NCI-H2081 (cell line): ENCODE measurements at places on chromosomes 2 and 18.

DNA sequence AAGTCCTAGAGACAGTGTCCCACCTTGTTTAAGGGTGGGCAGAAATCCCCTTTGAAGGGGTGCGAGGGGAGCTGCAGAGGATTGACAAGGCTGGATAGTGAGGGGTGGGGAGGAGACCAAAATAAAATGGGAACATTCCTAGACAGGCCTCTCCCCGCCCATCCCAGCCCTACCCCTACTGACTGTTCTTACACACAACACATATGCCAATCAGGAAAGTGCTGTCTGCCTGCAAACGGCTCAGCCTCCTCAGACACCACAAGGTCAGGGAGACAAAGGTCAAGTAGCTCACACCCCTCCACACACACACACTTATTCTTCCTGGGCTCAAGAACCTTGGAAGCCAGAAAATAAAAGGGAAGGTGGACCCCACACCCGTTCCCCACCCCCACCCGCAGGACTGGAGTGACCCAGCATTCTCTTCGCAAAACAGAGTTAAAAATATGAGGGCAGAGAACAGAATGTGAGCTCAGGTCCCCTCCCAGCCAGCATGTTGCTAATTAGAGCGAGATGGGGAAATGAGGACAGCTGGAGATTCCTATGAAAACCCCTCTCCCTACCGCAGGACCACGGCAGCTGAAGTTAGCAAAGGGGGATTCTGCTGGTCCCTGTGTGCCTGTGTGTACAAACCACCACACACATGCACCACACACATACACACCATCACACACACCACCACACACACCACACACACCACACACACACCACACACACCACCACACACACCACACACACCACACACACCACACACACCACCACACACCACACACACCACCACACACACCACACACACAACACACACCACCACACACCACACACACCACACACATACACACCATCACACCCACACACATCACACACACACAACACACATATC is 197.8 kb downstream of the TNS1 start:
- DNase-seq: no peak

DNA sequence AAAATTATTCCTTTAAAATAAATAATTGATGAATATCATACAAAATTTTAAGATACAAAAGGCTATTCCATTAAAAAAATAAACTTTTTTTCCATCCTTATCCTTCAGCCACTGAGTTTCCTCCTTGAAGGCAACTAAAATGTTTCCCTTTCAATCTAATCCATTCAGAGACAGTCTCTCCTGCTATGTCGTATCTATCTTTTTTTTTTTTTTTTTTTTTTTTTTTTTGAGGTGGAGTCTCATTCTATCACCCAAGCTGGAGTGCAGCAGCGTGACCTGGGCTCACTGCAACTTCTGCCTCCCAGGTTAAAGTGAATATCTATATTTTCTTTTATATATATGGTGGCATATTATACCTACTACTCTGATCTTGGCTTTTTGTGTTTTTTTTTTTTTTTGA is 31.7 kb upstream of the SOS1 start:
- DNase-seq: no peak

GRCh38 chr18:42338683-42339082 is 383.6 kb downstream of the PIK3C3 start:
- DNase-seq: no peak

DNA sequence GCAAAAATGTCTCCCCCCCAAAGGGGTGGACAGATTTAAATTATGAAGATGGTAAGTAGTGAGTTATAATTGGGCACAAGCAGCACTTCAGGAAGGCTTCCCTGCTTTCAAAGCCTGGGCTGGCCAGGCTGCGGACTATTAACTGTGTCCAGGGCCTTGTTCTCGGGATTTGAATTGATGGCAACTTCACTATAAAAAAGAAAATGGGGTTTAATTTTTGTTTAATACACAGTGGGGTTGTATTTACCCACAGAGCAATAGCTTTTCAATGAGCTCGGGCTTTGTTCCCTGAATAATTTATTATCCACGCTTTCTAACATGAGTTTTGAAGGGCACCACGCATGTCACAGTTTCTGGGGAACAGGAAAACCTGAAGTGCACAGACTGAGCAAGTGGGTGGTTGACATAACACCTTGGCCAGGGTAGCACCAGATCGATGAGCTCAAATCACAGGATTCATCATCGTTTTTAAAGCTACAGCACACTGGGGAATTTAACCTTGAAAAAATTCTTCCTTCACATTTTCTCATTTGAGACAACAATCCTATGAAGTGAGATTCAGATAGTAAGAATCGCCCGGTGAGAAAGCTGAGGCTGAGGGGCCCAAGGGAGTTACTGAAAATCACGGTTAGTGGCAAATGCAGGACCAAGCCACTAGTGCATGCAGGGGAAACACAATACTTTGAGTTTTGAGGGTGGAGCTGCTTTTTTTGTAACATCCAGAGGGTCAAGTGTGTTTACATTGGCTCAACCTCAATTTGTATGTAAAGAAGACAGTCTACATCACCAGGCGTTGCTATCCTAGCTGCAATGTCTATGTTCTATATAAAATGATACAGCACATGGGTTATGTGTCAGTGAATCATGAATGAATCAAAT is 28.9 kb upstream of the LMAN1 start:
- DNase-seq: peak; percentile 49
